Metanephros (tissue), 2 donors: ENCODE measurements at places on chromosomes 2 and 18. TPM values are rescaled to one million over a fixed set of nuclear protein-coding genes. Genes with fewer than 3 reads are reported as not detected.

The TNFAIP6 gene
- 2.9 TPM for total RNA-seq

The LRRC30 gene
- 6.4 TPM for total RNA-seq

The VWA3B gene
- 0.18 TPM for total RNA-seq

The IL1F10 gene
- not detected for total RNA-seq

The CLEC4F gene
- total RNA-seq, result not detected

The PDE1A gene
- total RNA-seq, result 23.6 TPM

The CDH7 gene
- total RNA-seq, result 12.5 TPM

The ITGA4 gene
- total RNA-seq, result 51.7 TPM

The MEP1B gene
- total RNA-seq, result not detected

The HMSD gene
- 0.18 TPM for total RNA-seq

The SULT1C4 gene
- 55.4 TPM for total RNA-seq

The PARD6G gene
- total RNA-seq, result 18.3 TPM

The SCYGR4 gene
- not detected for total RNA-seq

The IL18R1 gene
- 4.3 TPM for total RNA-seq

The TRABD2A gene
- 1.1 TPM for total RNA-seq

The RASGRP3 gene
- total RNA-seq, result 36.8 TPM

The ERMN gene
- 0.06 TPM for total RNA-seq

The GPR17 gene
- total RNA-seq, result 0.18 TPM

The CCL20 gene
- total RNA-seq, result 1.3 TPM

The CFC1 gene
- total RNA-seq, result not detected

The ADGRF3 gene
- total RNA-seq, result 0.64 TPM

The CFAP221 gene
- 15.8 TPM for total RNA-seq

The NETO1 gene
- 0.29 TPM for total RNA-seq

The HOXD12 gene
- total RNA-seq, result 0.23 TPM

The ING5 gene
- 36.8 TPM for total RNA-seq

The ACVR1C gene
- 0.18 TPM for total RNA-seq

The CIB4 gene
- 0.29 TPM for total RNA-seq

The STON1 gene
- 32.5 TPM for total RNA-seq

The CNRIP1 gene
- 22.1 TPM for total RNA-seq

The ALK gene
- 0.29 TPM for total RNA-seq

The PROM2 gene
- 34.7 TPM for total RNA-seq

The ADD2 gene
- total RNA-seq, result 6.1 TPM

The NGEF gene
- total RNA-seq, result 1.7 TPM

The ARHGEF4 gene
- 6.7 TPM for total RNA-seq

The DAPL1 gene
- total RNA-seq, result 9.6 TPM

The EPAS1 gene
- total RNA-seq, result 74.0 TPM

The MARCHF4 gene
- total RNA-seq, result 0.06 TPM

The OSR1 gene
- 7.8 TPM for total RNA-seq

The CD8B2 gene
- total RNA-seq, result 0.06 TPM

The SIX3 gene
- not detected for total RNA-seq

The CTNNA2 gene
- total RNA-seq, result 2.3 TPM

The GCA gene
- total RNA-seq, result 40.6 TPM

The FAHD2B gene
- 12.6 TPM for total RNA-seq

The IKZF2 gene
- total RNA-seq, result 13.5 TPM

The LOXHD1 gene
- 2.2 TPM for total RNA-seq

The SLC4A3 gene
- 8.3 TPM for total RNA-seq

The PLCD4 gene
- total RNA-seq, result 6.7 TPM

The DUSP19 gene
- total RNA-seq, result 6.4 TPM

The TTR gene
- total RNA-seq, result 0.35 TPM

The IL1RN gene
- total RNA-seq, result 6.0 TPM

The SERPINB4 gene
- total RNA-seq, result not detected

The LYPD1 gene
- total RNA-seq, result 57.0 TPM

The CFAP65 gene
- 0.23 TPM for total RNA-seq

The FIGN gene
- 6.1 TPM for total RNA-seq
